ENCODE measurements at places on chromosomes 4 and X.

DNA sequence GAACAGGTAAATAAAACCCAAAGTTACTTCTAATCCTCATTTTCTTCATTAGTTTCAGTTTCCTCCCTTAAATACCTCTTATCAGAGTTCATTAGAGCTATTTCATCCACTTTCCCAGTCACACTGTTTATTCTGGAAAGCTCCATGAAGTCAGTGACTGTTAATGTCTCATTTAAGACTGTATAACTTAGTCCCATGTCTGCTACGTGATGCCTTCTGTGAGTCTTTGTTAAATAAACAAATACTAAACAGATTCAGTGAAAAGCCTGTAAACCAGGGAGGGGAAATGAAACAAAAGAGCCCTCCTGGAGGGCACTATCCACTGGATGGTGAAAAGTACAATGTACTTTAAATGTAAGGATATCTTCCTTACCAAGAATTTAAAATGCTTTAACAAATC, 24.7 kb downstream of the ACE2 start:
- DNase-seq: no peak

DNA sequence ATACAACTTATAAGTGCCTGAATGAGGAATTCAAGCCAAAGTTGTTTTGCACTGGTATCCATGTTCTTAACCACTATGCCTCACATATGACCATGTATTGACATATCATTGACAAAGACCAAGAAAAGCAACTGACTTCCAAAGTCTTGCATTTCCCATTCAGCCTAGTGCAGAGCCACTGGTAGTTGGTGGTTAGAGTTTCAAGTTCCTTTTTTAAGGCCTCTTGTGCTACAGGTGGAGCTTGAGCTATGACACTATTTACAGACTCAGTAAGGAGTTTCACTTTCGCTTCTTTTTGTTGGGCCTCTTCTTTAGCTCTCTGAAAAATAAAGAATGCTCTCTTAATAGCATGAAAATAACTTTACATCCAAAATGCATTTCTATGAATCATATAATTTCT, 763.0 kb downstream of the DMD start:
- DNase-seq: no peak

GRCh38 chr4:105059337-105059736, 87.3 kb upstream of the TET2 start:
- no peak for DNase-seq

- DNase-seq: no peak
Measured at GRCh38 chr4:150769845-150770244, 187.9 kb downstream of the MAB21L2 start.

GRCh38 chrX:7294483-7294882, 146.5 kb upstream of the PUDP start:
- no peak for DNase-seq

DNA sequence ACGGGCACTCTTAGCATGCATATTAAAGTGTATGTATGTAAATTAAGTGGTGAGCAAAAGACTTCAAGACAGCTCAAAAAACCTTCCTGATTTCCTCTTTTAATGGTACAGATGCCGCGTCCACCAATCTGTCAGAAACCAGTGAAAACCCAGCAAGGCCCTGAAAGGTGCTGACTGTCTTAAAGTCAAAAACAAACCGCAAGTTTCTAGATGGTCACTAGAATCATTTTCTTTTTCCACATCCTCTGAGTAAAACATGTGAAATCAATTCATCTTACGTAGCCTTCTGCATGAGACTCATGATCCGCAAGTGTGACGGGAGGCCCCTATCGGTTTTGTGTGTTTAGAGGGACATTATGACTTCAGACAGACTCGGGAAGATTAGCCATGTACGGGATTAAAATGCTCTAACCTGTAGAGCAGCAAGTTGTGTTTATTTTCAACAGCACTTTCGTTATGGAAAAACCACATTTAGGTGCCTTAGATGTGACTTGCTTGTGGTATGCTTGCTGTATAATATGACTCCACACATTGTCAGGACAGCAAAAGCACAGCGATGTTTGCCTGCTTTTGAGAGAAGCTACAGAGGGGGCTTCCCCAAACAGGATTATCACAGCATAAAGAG, 88.2 kb upstream of the STS start:
- DNase-seq: no peak
